ENCODE measurements at places on chromosomes 5 and 9.

DNA sequence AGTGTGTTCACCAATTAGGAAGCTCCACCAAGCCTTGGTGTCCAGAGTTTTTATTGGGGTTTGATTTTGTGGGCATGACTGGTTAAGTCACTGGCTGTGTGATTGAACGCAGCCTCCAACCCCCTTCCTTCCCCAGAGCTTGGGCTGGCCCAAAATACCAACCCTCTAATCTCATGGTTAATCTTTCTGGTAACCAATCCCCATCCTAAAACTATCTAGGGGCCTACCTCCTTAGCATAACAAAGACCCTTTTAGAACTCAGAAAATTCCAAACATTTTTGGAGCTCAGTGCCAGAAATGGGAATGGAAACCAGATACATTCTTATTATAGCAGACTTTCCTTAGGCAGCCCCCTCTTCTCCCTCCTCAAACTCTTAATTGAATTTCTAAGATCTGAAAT is 35.9 kb upstream of the HRH2 start:
- DNase-seq, result no peak

DNA sequence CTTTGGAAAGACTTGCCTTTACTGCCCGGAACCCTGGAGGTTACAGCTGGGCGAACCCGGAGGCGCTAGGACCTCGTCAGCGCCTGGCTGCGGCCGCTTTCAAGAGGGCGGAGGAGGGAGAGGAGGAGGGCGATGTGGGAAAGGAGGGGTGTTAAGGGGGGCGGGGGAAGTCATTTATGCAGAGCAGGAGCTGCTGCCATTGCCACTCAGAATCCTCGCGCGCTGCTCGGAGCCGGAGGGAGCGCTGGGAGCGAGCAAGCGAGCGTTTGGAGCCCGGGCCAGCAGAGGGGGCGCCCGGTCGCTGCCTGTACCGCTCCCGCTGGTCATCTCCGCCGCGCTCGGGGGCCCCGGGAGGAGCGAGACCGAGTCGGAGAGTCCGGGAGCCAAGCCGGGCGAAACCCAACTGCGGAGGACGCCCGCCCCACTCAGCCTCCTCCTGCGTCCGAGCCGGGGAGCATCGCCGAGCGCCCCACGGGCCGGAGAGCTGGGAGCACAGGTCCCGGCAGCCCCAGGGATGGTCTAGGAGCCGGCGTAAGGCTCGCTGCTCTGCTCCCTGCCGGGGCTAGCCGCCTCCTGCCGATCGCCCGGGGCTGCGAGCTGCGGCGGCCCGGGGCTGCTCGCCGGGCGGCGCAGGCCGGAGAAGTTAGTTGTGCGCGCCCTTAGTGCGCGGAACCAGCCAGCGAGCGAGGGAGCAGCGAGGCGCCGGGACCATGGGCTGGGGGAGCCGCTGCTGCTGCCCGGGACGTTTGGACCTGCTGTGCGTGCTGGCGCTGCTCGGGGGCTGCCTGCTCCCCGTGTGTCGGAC is at the start of gene PCSK5:
Gene PCSK5 (plus strand): TSS at position 202 of the 805 bp plus-strand sequence. CDS start 509 bp downstream, at position 711.
- DNase-seq, result peak; percentile 98

- DNase-seq, result no peak
Measured at GRCh38 chr5:137960819-137961218, 71.6 kb downstream of the PKD2L2 start.

DNA sequence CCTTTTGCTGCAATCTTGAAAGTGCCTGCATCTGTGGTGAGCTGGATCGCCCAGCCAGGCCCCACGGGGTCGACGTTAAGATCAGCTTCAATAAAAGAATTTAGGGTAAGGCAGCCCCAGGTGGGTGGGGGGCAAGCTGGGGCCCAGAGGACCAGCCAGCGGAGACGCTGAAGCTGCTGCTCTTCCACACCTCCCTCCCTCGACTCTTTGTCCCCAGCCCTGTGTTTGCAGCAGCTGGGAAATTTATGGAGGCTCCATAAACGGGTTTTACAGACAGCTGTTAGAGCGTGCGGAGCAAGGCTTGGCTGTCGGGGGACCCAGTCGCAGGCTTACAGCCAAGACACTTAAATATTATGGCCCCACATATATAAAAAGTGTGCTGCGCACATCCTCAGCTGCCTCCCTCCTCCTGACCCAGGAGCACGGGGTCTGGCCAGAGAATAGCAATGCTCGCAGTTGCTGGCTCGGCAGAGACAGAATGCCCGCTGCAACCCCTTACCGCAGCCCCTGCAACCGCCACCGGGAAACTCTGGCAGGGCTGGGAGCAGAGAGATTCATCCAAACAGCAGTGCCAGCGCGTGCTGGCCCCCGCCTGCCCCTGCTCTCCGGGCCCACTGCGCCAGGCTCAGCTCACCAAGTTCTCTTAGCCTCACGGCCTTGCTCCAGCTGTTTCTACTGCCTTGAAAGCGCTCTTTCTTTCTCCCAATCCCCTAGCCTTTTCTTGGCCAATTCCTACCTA is 28.4 kb upstream of the MVB12B start:
- DNase-seq, result no peak

GRCh38 chr5:139911425-139912120 is 116.0 kb downstream of the PSD2 start:
- DNase-seq, result no peak

DNA sequence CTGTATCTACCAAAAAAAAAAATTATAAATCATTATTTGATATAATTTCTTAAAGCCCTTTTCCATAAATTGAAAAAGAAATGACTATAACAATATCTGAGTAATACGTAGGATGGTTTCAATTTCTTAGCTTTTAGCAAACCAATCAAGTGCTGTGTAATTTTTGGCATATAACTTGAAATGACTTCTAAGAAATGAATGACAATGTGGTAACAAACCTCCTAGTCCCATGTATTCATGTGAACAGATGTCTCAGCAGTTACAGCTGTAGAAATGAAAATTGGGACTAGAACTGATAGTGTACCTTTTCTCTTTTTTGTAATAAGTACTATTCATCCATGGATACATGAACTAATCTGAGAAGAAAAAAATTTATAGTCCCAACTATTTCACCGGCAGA is 307.0 kb downstream of the BNC2 start:
- DNase-seq, result no peak

DNA sequence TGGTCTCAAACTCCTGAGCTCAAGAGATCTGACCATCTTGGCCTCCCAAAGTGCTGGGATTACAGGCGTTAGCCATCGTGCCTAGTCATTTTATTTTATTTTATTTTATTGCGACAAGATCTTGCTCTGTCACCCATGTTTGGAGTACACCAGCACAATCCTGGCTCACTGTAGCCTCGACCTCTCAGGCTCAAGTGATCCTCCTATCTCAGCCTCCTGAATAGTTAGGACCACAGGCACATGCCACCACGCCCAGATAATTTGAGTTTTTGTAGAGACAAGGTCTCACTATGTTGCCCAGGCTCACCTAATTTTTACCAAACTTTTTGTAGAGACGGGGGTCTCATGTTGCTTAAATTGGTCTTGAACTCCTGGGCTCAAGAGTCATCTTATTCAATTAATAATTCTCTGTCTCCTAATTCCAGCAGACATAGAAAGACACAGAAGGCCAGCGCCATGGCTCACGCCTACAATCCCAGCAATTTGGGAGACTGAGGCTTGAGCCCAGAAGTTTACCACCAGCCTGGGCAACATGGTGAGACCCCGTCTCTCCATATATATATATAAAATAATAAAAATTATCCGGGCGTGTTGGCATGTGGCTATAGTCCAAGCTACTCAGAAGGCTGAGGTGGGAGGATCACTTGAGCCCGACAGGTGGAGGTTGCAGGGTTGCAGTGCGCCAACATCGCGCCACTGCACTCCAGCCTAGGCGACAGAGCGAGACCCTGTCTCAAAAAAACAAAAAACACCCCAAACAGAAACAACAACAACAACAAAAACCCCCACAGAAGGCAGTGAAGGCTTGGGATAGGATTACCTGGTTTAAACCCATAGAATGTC is 1.0 kb upstream of the UBAP1 start:
- no peak for DNase-seq

DNA sequence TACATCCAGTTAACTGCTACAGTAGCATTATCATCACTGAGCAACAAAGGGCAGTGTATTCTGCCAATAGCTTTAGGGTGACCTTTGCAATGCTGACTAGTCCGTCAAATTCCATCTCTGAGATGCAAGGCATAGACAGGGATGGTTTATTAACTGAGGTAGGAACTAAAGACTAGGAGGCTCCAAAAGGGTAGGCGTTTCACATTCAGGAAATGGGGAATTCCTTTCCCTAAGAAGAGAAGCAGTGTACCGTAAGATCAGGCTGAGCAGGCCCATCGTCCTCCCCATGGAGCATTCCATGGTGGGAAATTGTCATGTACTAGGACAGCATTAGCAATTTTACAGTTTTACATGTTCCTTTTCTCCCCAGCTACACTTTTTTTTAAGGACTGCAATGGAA is 157.7 kb downstream of the BNC2 start:
- DNase-seq, result no peak

DNA sequence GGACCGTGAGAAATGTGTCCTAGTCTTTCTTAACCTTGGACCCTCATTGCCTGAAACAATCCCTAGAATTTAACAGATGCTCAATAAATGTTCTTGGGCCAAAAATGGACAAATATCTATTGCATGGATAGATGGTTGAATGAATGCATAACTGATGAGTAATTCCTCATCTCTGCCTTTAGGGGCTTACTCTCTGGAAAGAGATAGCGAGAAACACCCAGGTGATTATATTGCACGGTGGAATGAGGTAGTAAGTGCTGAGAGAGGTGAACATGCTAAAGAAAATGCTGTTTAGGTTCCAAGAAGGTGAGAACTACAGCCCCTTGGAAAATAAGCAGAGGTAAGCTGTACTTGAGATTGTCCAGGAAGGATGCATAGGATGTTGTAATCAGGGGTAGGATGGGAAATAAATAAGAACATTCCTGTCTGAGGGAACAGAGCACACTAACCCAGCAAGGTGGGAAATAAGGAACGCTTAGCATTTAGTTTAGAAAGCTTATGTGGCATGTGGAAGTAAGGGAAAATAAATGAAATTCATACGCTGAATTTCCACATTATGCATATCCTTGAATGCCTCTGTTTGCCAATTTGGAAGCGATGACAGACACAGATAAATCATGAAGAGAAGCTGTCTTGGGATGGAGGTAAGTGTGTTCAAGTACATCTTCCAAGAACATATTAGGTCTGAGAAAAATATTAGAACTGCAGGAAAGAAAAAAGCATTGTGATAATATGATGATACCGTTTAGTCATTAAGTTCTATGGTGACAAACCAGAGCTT is 426.6 kb downstream of the ARHGEF28 start:
- DNase-seq, result no peak

- DNase-seq, result peak; percentile 80
Measured at GRCh38 chr9:1979741-1980367, 35.3 kb upstream of the SMARCA2 start.

- DNase-seq, result no peak
Measured at GRCh38 chr5:178583279-178583678, 6.9 kb downstream of the COL23A1 start.

- DNase-seq, result no peak
Measured at GRCh38 chr5:172403817-172404216, 50.5 kb downstream of the SH3PXD2B start.

GRCh38 chr5:53418826-53419658 is 61.4 kb upstream of the FST start:
- peak; percentile 92 for DNase-seq

DNA sequence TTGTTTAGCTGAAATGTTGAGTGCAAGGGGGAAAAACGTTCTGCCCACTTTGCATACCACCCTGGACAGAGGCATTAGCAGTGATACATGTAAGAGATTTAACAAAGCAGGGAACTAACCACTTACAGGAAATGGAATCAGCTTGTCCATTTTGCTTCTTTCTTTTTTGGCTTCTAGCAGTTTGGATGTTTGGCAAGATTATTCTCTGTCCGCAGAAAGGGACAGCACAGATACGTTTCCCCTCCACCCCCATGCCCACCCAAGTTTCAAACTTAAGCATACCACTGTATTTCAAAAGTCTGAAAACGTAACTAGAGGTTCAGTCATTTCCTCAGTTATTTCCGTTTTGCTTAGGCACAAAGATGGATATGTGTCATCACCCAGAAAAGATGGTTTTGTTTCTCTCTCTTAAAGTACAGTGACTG is 118.4 kb downstream of the GDNF start:
- no peak for DNase-seq

Data from foreskin fibroblast (primary cell).